GM12891 (cell line): ENCODE measurements at places on chromosomes 1 and 21.

DNA sequence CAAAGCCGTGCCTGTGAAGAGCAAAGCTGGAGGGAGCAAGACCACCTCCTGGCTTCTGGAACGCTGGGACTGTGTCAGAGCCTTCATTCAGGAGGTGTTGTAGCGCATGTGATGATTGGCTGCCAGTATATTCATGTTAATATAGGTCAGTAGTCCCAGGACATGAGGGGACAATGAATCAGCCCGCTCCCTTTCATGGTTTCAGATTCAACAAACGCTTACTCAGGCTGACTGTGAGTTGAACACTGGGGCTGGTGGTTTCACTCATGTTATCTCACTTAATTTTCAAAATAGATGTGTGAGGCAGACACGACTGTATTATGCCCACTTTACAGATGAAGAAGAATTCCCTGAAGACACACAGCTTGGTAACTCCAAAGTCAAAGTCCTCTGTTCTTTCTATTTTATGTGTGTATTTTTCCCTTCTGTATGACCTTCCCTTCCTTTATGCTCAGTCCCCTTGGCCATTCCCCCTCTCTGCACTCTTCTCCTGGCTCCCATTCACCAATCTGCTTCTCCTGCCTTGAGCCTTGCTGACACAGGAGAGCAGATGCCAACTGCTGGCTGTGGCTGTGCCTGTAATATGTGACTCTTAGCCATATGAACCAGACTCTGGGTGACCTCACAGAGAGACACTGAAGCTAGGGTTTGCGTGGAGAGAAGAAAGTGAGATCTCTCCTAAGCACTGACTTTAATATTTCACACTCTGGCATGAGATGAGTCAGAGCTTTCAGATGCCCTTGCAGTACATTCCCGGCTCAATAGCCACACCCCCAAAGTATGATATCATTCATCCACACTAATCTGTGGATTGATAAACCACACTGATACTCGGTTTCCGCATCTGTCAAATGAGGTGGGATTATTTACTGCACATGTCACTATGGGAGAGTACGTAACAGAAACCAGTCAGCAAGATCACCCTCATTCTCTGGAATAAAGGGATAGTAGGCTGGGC lies 31.4 kb upstream of the KIRREL1 start:
- no peak for DNase-seq

DNA sequence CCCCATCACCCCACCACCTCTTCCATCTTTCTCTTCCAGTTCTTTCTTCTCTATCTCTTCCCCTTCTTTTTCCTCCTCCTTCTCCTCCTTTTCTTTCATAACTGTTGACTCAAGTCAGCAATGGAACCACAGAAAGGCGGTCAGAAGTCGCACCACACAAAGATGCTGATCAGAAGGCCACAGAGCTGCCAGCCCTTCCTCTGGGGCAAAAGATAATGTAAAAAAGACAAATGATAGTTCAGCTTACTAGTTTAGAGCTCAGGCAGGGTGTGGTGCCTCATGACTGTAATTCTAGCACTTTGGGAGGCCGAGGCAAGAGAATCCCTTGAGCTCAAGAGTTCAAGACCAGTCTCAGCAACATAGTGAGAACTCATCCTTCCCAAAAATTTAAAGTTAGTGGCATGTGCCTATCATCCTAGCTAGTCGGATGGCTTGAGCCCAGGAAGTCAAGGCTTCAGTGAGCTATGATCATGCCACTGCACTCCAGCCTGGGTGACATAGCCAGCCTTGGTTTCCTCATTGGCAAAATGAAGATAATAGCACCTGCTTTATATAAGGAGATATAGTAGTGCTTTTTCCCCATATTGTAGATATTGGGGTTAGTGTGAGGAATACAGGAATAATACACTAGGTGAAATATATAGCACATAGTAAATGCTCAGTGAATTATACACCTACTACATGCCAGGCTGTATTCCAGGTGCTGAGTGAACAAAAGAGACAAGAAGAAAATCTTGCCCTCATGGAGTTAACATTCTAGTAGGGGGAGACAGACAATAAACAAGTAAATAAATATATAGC lies 12.5 kb upstream of the IGSF3 start:
- no peak for DNase-seq

- DNase-seq, result no peak
Observed at GRCh38 chr1:39255222-39255621, 50.7 kb downstream of the MACF1 start.

- no peak for DNase-seq
Observed at GRCh38 chr1:220526294-220526693, 1.6 kb upstream of the MARK1 start.

DNA sequence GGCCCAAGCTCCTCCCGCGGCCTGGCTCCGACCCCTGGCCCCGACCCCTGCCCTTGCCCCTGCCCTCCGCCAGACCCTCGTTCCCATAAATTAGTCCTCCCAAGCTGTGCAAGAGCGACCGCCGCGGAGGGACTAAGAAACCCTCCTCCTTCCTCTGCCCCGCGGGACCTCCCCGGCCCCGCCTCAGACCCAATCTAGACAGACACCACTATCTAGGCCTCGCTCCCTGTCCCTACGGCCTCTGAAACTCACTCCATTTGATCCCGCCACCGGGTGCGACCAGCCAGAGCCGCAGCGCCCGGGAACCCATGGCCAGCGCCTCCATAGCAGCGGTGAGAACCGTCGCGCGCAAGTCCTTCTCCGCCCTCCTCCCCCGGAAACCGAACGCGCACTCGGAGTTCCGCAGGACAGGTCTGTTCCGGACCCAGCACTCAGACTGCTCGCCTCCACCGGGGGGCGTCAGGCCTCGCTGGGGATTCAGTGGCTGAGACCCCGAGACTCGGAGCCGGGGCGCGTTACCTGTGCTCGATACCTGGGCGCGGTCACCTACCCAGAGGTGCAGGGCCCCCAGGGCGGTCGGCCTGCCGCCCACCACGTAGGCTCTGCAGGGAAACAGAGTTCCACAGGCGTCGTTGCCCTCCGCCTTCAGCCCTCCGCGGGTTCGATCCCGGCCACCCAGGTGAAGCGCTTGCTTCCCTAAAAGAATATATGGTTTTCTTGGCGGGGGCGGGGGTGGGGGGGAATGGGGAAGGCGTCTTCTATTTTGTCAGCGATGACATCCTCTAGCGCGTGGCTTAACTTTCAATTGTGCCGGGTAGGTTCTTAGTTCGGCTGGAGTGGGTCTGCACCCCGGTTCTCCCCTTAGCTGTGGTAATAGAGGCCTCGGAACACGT lies at the start of gene MRPL39:
TSS of gene MRPL39 (minus strand) at position 331 of the 893 bp plus-strand sequence. CDS start at position 325, 6 bp downstream.
- peak; percentile 83 for DNase-seq

GRCh38 chr1:177809819-177810218 lies 160.0 kb downstream of the SEC16B start:
- no peak for DNase-seq

GRCh38 chr1:19044471-19044870 lies 88.0 kb upstream of the IFFO2 start:
- no peak for DNase-seq
